ENCODE measurements at places on chromosomes 16 and 17.

DNA sequence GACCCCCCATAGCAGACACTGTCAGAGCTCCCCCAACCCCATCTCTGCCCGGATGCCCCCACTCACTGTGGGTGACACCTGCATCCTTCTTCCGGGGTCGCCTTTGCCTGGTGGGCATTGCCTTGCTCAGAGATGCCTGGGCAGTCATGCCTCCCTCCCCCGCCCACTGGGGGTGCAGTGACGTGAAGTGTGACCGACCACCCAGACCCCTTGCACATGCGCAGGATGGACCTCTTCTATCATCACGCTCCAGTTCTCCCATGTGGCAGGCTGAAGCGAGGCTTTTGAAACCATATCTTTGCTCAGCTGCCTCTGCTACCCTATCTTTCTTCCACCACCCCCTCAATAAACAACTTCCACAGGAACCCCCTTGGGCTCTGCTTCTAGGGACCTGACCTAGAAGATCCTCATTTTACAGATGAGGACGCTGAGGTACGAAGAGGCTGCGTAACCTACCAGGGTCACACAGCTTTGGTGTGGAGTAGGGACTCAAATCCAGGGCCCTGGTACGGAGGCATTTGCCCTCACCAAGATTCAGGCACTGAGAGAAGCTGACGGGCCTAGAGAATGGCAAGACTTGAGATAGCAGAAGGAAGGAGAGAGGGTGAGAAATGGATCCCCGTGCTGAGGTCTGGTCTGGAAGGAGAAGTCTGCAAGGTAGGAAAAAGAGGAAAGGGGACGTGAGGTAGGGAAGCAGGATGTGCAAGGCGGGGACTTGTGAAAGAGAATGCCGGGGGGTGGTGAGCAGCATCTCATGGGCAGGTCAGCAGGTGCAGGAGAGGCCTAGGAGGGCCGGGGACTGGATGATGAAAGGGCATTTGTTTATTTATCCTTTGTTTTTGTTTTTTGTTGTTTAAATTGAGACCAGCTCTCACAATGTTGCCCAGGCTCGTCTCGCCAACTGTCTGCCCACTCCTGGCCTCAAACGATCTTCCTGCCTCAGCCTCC is 14.4 kb downstream of the NLRC5 start:
- no peak for DNase-seq

- DNase-seq = no peak
Observed at GRCh38 chr16:9107025-9107970, 15.9 kb downstream of the HAPSTR1 start.

- no peak for DNase-seq
Observed at GRCh38 chr16:4285167-4285566, 12.3 kb upstream of the TFAP4 start.

GRCh38 chr17:29347831-29348629 is 42.1 kb upstream of the TAOK1 start:
- DNase-seq = no peak

- peak; percentile 56 for DNase-seq
Observed at GRCh38 chr17:7561028-7561575, 617 bp upstream of the SENP3 start.

Data from activated CD8-positive, alpha-beta memory T cell treated with anti-CD3 and anti-CD28 coated beads for 1 hour (primary cell).